ENCODE measurements at places on chromosomes 2 and 18.

GRCh38 chr18:12819322-12819721 is 64.7 kb downstream of the PTPN2 start:
- DNase-seq: no peak

- DNase-seq: no peak
Observed at GRCh38 chr2:160372585-160372984, 121.0 kb downstream of the RBMS1 start.

GRCh38 chr2:138030459-138030858 is 66.2 kb downstream of the HNMT start:
- no peak for DNase-seq

GRCh38 chr18:27785815-27786471 is 391.0 kb downstream of the CDH2 start:
- DNase-seq: no peak

- no peak for DNase-seq
Observed at GRCh38 chr2:149692961-149693396, 105.4 kb upstream of the MMADHC start.

- no peak for DNase-seq
Observed at GRCh38 chr2:156867201-156867600, 390.3 kb upstream of the GALNT5 start.

GRCh38 chr2:156649596-156649995 is 213.4 kb downstream of the GPD2 start:
- no peak for DNase-seq

DNA sequence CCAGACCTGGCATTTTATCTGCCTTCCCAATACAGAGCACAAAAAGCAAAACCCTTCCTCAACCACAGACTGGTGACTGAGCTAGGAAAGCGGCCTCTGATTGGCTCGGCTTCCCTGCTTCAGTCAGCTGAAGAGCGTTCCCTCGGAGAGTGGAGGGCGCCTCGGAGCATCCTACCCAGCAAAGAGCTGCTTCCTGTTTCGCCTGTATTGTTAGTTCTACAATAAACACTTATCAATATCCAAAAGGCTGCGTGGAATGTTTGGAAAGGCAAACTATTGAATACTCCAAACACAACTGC is 125.0 kb downstream of the CACNB4 start:
- DNase-seq: no peak

GRCh38 chr2:120809609-120810440 is 74.2 kb downstream of the GLI2 start:
- DNase-seq: no peak

- no peak for DNase-seq
Observed at GRCh38 chr2:232211743-232212686, 166.5 kb upstream of the ALPP start.

- DNase-seq: no peak
Observed at GRCh38 chr2:555164-555922, 121.9 kb downstream of the TMEM18 start.

DNA sequence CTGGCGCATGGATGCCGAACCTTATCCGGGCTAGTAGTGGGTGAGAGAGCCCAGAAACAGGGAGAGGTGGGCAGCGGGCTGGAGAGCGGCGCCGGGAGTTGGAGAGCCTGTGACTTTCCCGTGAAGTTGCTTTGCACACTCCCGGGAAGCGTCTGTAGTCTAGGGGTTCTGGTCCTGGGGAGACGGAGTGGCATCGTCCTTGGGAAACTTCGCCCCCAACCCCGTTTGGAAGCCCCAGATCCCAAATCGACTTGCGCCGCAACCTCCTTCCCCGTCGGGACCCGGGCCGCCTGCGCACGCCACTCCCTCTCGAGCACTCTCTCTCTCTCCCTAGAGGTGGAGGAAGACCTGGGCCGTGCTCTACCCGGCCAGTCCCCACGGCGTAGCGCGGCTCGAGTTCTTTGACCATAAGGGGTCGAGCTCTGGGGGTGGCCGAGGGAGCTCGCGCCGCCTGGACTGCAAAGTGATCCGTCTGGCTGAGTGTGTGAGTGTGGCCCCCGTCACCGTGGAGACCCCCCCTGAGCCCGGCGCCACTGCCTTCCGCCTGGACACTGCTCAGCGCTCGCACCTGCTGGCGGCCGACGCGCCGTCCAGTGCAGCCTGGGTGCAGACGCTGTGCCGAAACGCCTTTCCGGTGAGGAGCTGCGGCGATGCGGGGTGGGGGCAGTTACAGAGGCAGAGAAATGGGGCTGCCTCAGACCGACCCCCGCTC is 456 bp downstream of the DOK1 start:
- DNase-seq: peak; percentile 47

- peak; percentile 82 for DNase-seq
Observed at GRCh38 chr2:24164416-24164973, 10.4 kb upstream of the FAM228A start.

DNA sequence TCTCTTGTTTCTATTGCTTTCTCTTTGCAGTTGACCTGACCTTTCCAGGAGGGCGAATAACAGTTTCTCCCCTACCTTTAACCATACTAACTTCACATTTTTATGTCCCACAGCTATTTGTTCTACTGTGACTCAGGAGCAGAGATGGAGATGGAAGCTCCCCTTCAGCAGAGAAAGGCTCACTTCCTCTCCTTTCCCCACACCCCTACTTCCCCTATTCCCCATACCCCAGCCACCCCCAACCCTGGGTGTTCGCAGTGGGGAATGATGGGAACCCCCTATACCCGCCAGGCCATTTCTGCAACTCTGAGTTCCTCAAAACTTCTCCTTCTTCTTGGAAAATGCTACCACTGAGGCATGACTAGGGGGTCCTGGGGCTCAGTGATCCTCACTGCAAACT is 285.4 kb upstream of the MGAT5 start:
- no peak for DNase-seq

DNA sequence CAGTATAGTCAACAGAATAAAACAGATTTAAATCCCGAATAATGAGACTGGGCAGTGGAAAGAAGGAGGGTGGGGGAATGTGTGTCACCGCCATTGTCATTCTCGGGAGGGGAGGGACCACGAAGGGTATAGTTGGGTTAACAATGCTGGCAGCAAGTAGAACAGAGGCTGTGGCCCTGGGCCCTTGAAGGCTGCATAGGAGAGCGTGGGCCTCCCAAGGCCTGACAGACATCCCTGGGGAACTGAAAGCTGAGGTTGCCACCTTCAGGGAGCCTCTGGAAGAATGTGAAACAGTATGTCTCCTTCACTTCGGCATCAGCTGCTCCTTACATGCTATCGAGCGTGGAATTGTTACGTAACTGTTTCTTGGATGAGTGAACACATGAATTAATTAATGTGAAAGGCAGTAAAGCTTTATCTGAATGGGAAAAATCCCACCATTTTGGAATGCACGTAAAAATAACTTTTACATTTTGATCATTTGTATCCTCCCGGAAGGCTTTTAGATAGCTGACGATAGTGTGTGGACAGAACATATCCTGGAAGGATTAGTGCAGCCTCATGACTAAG is 92.8 kb upstream of the TTC39C start:
- DNase-seq: no peak

GRCh38 chr2:134401081-134401497 is 147.2 kb downstream of the MGAT5 start:
- no peak for DNase-seq

GRCh38 chr2:204049635-204050034 is 113.1 kb downstream of the ICOS start:
- DNase-seq: no peak

DNA sequence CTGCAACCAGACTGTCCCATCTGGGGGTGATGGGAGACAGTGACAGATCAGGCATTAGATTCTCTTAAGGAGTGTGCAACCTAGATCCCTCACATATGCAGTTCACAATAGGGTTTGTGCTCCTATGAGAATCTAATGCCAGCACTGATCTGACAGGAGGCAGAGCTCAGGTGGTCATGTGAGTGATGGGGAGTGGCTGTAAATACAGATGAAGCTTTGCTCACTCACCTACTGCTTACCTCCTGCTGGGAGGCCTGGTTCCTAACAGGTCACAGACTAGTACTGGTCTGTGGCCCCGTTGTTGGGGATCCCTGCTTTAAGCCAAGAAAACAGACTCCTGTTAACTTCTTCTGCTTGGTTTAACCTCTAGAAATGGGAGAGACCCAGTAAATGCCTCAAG is 3.2 kb downstream of the CYP27A1 start:
- DNase-seq: no peak

Measured in D341Med (cell line).